Calu3 (cell line): ENCODE measurements at places on chromosomes 12 and 14.

DNA sequence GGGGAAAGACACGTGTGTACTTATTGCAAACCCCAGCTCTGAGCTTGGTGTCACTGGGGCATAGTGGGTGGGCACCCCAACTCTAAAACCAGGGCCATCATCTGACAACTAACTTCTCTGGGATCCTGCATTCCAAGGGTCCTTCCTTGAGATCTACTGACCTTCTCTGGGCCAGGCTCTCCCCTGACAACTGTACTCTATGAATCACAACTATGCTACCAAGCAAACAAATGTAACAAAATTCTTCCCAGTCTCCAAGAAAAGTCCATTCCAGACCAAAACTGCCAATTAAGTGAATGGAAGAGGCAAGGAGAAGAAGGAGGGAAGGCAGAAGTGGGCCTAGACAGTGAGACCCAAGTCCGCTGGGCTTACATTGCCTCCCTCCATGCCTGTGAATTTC lies 38.2 kb downstream of the VWF start:
- H3K4me1 ChIP-seq = peaks cover 32% of the 10 kb centered on the region
- DNase-seq = no peak
- H3K36me3 ChIP-seq = no peaks in the 10 kb centered on the region
- no peaks in the 10 kb centered on the region for H3K27me3 ChIP-seq
- no peak overlapping the region for H3K27ac ChIP-seq

- H3K4me3 ChIP-seq = no peak overlapping the region
- no peak for DNase-seq
- peaks cover 29% of the 10 kb centered on the region for H3K27me3 ChIP-seq
Measured at GRCh38 chr12:125222876-125223275, 157.6 kb downstream of the AACS start.

- H3K4me3 ChIP-seq = no peak overlapping the region
- peaks cover 9% of the 10 kb centered on the region for H3K4me1 ChIP-seq
- no peaks in the 10 kb centered on the region for H3K36me3 ChIP-seq
- DNase-seq = no peak
Measured at GRCh38 chr14:31286456-31287293, 79.1 kb upstream of the HECTD1 start.

DNA sequence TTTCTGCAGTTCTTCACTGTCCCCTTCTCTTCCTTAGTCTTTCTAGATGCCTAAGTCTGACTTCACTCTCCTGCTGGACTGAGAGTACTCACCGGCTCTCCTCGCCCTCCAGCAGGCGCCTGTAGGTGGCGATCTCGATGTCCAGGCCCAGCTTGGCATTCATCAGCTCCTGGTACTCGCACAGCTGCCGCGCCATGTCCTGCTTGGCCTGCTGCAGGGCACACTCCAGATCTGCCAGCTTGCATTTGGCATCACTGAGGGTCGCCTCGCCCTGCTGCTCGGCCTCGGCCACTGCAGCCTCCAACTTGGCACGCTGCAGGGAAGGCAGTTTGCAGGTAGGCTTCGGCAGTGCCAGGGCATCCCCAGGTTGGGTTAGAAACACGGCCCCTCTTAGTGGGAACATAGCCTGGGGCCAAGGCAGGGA lies 5.2 kb downstream of the KRT84 start:
- H3K4me1 ChIP-seq = no peaks in the 10 kb centered on the region
- peak; percentile 50 for DNase-seq
- H3K27ac ChIP-seq = no peak overlapping the region
- no peak overlapping the region for H3K4me3 ChIP-seq

- peak overlapping the region; percentile 57 for H3K27ac ChIP-seq
- peak; percentile 45 for DNase-seq
- H3K4me3 ChIP-seq = peak overlapping the region; percentile 9
- H3K27me3 ChIP-seq = no peaks in the 10 kb centered on the region
- peaks cover 27% of the 10 kb centered on the region for H3K36me3 ChIP-seq
Measured at GRCh38 chr14:74616507-74616906, 4.5 kb upstream of the LTBP2 start.

- no peak overlapping the region for H3K27ac ChIP-seq
- H3K36me3 ChIP-seq = peaks cover 8% of the 10 kb centered on the region
Measured at GRCh38 chr12:65875640-65876071, 51.4 kb downstream of the HMGA2 start.

DNA sequence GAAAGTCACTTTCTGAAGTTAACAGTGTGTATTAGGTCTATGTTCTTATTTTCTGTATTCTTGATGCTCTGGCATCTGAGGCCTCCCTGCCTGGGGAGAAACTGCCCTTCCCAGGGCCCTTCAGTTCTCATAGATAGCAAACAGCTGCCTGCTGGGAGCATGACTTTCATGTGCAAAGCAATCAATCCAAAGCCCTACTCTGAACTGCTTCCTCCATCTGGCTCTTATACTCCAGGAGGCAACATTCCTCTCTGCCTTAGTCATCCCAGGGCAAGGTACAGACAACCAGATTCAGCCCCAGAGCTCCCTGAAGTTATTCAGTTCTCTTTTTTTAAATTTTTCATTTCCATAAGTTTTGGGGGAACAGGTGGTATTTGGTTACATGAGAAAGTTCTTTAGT lies 41.7 kb upstream of the RIN3 start:
- H3K4me3 ChIP-seq = no peak overlapping the region
- peaks cover 43% of the 10 kb centered on the region for H3K4me1 ChIP-seq
- peak overlapping the region; percentile 30 for H3K27ac ChIP-seq

GRCh38 chr14:50260072-50260471 lies 28.7 kb upstream of the SOS2 start:
- H3K27ac ChIP-seq = no peak overlapping the region
- H3K4me1 ChIP-seq = no peaks in the 10 kb centered on the region
- no peak for DNase-seq
- H3K27me3 ChIP-seq = no peaks in the 10 kb centered on the region
- no peaks in the 10 kb centered on the region for H3K36me3 ChIP-seq

DNA sequence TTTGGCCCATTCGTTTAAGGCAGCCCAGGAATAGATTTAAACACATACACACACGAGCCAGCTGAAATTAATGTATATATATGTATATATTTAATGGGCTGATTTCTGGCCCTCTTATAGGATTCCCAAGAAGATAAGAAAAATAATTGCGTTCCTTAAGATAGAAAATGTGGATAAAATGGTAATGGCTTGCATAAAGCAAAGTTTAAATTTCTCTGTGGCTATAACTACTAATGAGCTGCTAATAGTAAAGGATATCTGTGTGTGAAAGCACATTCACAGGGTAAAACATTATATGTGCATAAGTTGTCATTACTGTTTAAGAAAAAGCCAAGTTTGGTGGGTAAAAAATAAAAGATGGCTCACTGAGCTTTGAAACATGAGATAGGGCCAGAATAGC lies 133.6 kb upstream of the AMIGO2 start:
- no peaks in the 10 kb centered on the region for H3K27me3 ChIP-seq
- no peak overlapping the region for H3K27ac ChIP-seq
- DNase-seq = no peak
- H3K36me3 ChIP-seq = peaks cover 5% of the 10 kb centered on the region
- H3K4me3 ChIP-seq = no peak overlapping the region

GRCh38 chr12:76208129-76208528 lies 123.6 kb upstream of the NAP1L1 start:
- DNase-seq = no peak
- H3K4me3 ChIP-seq = no peak overlapping the region
- H3K27me3 ChIP-seq = no peaks in the 10 kb centered on the region
- no peak overlapping the region for H3K27ac ChIP-seq
- H3K36me3 ChIP-seq = no peaks in the 10 kb centered on the region

DNA sequence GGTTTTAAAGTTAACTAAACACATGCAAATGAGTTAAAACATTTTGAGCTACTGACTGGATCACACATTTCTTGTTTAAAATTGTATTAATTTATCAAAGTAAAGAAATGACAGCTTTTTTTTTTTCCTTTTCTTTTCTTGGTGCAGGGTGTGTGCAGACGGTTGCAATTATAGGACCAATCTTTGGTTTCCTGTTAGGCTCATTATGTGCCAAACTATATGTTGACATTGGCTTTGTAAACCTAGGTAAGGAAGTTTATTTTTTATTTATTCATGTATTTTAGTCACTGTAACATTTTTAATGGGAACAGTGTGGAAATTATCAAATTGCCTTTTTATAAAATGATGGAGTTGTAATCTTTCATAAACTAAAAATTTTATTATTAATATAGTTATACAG lies 21.9 kb downstream of the SLCO1C1 start:
- H3K4me3 ChIP-seq = no peak overlapping the region
- H3K27ac ChIP-seq = no peak overlapping the region
- H3K27me3 ChIP-seq = no peaks in the 10 kb centered on the region
- H3K36me3 ChIP-seq = no peaks in the 10 kb centered on the region
- H3K4me1 ChIP-seq = peaks cover 3% of the 10 kb centered on the region

GRCh38 chr14:55248411-55248810 lies 22.8 kb upstream of the FBXO34 start:
- no peaks in the 10 kb centered on the region for H3K36me3 ChIP-seq
- H3K4me3 ChIP-seq = no peak overlapping the region
- no peak for DNase-seq
- no peaks in the 10 kb centered on the region for H3K4me1 ChIP-seq
- H3K27ac ChIP-seq = no peak overlapping the region
- H3K27me3 ChIP-seq = peaks cover 50% of the 10 kb centered on the region

DNA sequence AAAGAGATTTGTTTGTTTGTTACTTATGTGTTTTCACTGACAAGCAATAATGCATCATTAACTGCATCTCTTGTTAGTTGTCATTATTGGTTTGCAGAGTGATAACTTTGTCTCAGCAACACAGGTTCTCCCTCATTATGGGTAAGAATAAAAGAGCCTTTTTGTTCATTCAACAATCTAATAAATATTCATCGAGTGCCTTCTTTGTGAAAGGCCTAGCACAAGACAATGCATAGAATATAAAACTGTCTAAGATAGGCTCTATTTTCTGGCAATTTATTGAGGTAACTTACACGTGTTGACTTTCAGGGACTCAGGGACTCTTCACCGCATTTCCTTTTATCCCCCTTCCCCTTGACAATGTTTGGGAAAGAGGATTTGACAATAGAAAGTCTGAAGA lies 95.5 kb upstream of the KRR1 start:
- no peak for DNase-seq
- no peaks in the 10 kb centered on the region for H3K36me3 ChIP-seq
- no peak overlapping the region for H3K27ac ChIP-seq

- no peak overlapping the region for H3K27ac ChIP-seq
- no peaks in the 10 kb centered on the region for H3K4me1 ChIP-seq
- DNase-seq = no peak
- H3K27me3 ChIP-seq = no peaks in the 10 kb centered on the region
Measured at GRCh38 chr12:70354787-70355186, 11.3 kb upstream of the KCNMB4 start.

GRCh38 chr12:40325349-40325960 lies 100.7 kb downstream of the LRRK2 start:
- H3K27ac ChIP-seq = no peak overlapping the region
- H3K4me1 ChIP-seq = no peaks in the 10 kb centered on the region
- no peaks in the 10 kb centered on the region for H3K27me3 ChIP-seq
- no peak overlapping the region for H3K4me3 ChIP-seq
- no peaks in the 10 kb centered on the region for H3K36me3 ChIP-seq

DNA sequence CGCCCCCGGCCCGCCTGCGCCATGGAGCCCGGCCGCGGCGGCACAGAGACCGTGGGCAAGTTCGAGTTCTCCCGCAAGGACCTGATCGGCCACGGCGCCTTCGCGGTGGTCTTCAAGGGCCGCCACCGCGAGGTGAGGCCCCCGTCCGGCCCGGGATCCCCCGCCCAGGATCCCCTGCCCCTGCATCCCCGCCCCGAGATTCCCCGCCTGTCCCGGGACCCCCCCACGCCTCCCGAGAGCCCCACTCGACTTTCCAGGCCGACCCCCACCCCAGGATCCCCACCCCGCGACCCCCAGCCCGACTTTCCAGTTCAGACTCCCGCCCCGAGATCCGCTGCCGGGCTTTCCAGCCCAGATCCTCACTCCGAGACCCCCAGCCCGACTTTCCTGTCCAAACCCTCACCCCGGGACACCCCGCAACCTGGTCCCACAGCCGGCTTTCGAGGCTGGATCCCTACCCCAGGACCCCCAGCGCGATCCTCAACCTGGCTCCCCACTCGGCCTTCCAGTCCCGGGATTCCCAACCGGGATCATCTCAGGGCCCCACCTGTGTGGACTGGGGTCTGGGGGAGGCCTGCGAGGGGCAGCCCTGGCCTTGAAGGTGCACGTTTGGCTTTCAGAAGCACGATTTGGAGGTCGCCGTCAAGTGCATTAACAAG lies 688 bp downstream of the ULK1 start:
- H3K4me1 ChIP-seq = peaks cover 8% of the 10 kb centered on the region
- no peak for DNase-seq
- H3K27me3 ChIP-seq = peaks cover 3% of the 10 kb centered on the region
- peak overlapping the region; percentile 80 for H3K4me3 ChIP-seq

DNA sequence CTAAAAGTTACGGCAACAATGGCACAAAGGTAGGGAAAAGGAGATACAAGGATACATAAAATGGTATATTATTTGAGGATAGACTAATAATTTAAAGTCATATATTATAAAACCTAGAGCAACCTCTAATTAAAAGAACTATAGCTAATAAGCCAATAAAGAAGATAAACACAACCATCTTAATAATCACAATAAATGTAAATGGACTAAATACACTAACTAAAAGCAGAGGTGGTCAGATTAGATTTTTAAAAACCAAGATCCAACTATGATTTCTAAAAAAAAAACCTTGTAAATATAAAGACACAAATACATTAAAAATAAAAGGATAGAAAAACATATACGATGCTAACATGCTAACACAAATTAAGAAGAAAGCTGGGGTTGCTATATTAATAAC lies 10.7 kb upstream of the LLPH start:
- peaks cover 16% of the 10 kb centered on the region for H3K36me3 ChIP-seq
- H3K4me1 ChIP-seq = peaks cover 13% of the 10 kb centered on the region
- H3K27ac ChIP-seq = no peak overlapping the region
- no peaks in the 10 kb centered on the region for H3K27me3 ChIP-seq

DNA sequence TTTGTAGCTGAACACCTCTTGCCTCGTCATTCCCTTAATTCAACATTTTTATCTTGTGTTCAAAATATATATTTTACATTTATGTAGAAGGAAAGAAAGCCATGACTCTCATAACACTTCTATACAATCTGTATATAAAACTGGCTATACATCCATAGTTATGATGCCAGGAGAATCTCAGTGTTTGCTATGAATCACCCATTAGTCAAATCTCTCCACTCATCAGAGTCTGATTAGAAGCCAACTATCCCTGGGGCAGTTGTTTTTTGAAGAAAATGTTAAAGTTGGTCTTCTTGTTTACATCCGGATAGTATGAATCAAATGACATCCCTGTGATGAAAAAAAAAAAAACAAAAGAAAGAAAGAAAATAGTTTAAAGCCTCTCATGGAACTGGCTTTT lies 503.9 kb downstream of the NELL2 start:
- DNase-seq = no peak
- H3K27ac ChIP-seq = no peak overlapping the region
- no peaks in the 10 kb centered on the region for H3K27me3 ChIP-seq
- no peaks in the 10 kb centered on the region for H3K36me3 ChIP-seq
- no peak overlapping the region for H3K4me3 ChIP-seq
- no peaks in the 10 kb centered on the region for H3K4me1 ChIP-seq

- no peaks in the 10 kb centered on the region for H3K27me3 ChIP-seq
- H3K27ac ChIP-seq = peak overlapping the region; percentile 10
- H3K36me3 ChIP-seq = no peaks in the 10 kb centered on the region
- H3K4me1 ChIP-seq = peaks cover 24% of the 10 kb centered on the region
- peak overlapping the region; percentile 16 for H3K4me3 ChIP-seq
Measured at GRCh38 chr14:29584992-29585391, 342.7 kb downstream of the PRKD1 start.
